ENCODE measurements at places on chromosomes 7 and 10.

GRCh38 chr7:67813621-67814292, 817.1 kb downstream of the TYW1 start:
- no peak for DNase-seq

GRCh38 chr7:126839624-126840023, 413.1 kb downstream of the GRM8 start:
- DNase-seq, result no peak

GRCh38 chr7:66928388-66928787, 7.4 kb downstream of the TMEM248 start:
- DNase-seq, result no peak

GRCh38 chr10:1395481-1396296, 339.5 kb downstream of the WDR37 start:
- DNase-seq, result no peak

- DNase-seq, result no peak
Observed at GRCh38 chr10:29725133-29725720, 90.5 kb upstream of the SVIL start.
